ENCODE measurements at places on chromosomes 16 and 17.

DNA sequence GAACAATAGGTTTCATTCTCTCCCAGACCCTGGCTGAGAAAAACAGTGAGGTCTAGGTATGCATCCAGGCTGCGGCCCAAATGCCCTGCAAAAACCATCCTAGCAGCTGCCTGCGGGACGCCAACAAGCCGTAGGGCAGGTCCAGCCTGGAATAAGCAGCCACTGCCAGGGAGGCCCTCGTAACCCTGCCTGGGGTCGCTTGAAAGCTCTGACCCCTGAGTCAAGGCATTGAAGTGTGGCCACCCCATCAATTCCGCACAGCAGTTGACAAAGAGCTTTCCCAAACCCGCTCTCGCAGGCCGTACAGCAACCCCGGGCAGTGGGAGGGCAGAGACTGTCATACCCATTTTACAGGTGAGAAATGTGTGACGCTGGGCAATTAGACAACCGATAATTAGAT is 11.1 kb downstream of the TRPV1 start:
- DNase-seq, result no peak

GRCh38 chr16:54817432-54817831 is 113.2 kb upstream of the IRX5 start:
- no peak for DNase-seq

GRCh38 chr17:5598457-5598856 is 14.1 kb upstream of the NLRP1 start:
- DNase-seq, result no peak

GRCh38 chr16:17457513-17457912 is 13.2 kb downstream of the XYLT1 start:
- no peak for DNase-seq

GRCh38 chr17:78197147-78197832 is 10.1 kb downstream of the AFMID start:
- DNase-seq, result no peak
